ENCODE measurements at places on chromosomes 2 and 18.

GRCh38 chr2:234986876-234987720 is 35.3 kb downstream of the SH3BP4 start:
- no peak for ATAC-seq

- ATAC-seq = no peak
Observed at GRCh38 chr2:157559461-157559860, 69.2 kb downstream of the ACVR1C start.

- no peak for ATAC-seq
Observed at GRCh38 chr2:164826293-164827243, 15.1 kb downstream of the COBLL1 start.

GRCh38 chr2:147538088-147538487 is 306.7 kb upstream of the ACVR2A start:
- ATAC-seq = no peak

- no peak for ATAC-seq
Observed at GRCh38 chr2:123596621-123597020, 428.5 kb upstream of the CNTNAP5 start.

DNA sequence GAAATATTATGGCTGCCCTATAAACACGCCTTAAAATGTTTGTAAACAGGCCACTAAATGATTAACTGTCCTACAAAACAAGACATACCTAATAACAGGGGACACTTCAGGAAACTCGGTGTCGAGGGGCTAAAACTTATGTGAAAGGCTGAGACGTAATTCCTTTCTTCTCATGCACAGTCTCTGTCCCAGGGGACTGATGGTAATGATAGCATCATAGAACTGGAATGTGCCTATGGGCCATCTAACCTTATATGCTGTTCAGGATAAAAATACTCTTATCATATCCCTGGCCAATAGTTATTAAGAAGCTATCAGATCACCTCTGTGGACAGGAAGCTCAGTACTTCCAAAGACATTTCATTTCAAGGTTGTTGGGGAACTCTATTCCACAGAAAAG is 252.6 kb upstream of the RASGRP3 start:
- no peak for ATAC-seq

- ATAC-seq = no peak
Observed at GRCh38 chr2:217852555-217853211, 150.1 kb downstream of the TNS1 start.

DNA sequence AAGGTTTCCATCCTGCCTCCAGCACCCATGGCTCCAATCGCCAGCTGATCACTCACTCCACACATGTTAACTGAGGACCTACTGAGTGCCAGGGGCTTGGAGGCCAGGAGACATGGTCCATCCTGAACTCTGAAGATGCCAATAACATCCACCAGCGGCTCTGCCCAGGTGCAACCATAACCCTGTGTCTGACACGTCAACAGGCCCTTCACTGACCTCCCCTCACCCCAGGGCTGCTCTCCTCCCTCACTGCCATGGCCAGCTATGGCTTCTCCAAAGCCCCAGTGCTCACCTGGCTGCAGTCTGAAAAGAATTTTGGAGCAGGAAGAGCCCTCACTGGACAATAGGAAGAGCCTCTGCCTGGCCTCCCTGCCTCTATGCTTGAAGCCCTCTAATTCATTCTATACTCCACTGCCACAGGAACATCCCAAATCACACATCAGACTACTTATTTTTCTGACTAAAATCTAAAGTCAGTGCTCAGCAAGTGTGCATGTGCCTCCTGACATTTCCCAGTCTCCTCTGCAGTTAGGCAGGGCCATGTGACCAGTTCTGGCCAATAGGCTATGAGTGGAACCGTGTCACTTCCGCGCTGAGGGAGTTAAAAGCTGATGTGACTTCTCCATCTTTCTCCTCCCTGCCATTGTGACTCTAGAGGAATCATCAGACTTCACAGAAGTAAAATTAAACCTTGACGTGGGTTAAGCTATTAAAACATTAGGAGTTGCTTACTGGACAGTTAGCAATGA is 37.2 kb downstream of the ZBTB7C start:
- ATAC-seq = no peak

GRCh38 chr2:157874997-157875640 is 1.0 kb downstream of the ACVR1 start:
- ATAC-seq = no peak

GRCh38 chr2:175180701-175181103 is 808 bp downstream of the ATP5MC3 start:
- ATAC-seq = peak; percentile 52

GRCh38 chr18:5414546-5414945 is 119.0 kb upstream of the ZBTB14 start:
- ATAC-seq = no peak

DNA sequence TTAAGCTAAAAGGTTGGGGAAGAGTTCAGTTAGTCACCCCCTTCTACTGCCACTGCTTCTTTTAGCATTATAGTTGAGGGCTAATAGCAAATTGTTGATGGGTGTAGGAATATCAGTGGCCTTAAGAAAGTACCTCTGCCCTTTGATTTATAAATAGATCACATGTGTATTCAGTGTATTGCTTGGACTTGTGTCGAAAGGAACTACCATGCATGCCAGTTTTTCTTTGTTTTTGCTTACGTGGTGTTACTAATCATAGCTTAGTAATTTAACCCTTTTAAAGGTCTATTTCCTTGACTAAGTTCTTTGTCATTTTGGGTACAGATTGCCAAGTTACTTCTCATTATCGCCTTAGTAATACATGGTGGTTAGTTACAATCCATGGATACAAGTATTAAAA is 85.6 kb downstream of the MIB1 start:
- no peak for ATAC-seq

DNA sequence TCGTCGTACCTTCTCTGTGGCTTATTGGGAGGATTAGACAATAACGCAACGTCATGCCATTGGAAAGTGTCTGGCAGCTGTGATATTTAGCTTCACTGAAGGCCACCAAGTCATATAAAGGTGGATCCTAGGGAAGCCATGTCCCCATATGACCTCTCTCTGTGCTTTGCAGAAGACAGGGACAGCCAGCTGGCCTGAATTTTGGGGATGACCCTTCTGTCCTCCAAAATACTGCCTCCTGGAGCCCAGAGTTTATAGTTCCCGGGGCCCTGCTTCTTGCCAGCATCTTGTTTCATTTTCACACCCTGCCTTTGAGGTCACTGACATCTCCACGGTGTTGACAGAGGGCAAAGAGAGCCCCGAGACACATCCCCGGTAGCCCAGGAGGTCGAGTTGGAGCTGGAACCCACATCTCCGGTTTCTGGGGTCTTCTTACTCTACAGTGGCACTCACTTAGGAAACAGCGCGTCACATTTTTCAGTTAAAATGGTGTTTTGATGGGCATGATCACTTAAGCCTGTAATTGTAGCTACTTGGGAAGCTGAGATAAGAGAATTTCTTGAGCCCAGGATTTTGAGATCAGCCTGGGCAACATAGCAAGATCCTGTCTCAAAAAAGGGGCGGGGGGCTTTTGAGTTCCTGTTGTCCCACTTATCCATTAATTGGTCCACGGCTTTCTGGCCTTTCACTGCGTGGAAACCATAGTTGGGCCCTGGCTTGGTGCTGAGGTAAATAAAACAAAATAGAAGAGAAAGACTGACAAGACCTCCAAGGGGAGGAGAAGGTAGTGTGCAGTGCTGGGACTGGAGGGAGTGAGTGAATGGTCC is 101.1 kb downstream of the DDX1 start:
- no peak for ATAC-seq

- no peak for ATAC-seq
Observed at GRCh38 chr18:44761812-44762211, 81.1 kb downstream of the SETBP1 start.

- no peak for ATAC-seq
Observed at GRCh38 chr2:216426166-216426777, 14.0 kb downstream of the SMARCAL1 start.

GRCh38 chr18:74310411-74310810 is 5.2 kb upstream of the C18orf63 start:
- no peak for ATAC-seq

- no peak for ATAC-seq
Observed at GRCh38 chr18:13915995-13916431, 677 bp upstream of the MC2R start.

DNA sequence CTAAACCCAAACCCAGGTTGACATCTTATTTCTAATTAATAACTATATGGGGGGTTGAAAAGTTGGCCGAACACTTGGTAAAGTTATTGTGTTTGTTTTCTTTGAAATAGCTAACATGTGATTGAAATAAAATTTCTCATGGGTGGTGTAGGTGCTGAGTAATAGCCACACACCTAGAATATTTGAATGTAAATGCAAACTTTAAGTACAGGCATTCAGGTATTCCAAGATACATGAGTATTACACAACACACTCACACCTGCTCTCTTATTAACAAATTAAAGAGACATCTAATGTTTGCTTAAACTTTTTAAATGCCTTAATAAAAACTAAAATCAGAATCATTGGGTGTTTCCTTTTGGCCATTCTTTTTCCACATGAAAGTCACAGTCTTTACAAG is 165.5 kb downstream of the EHBP1 start:
- no peak for ATAC-seq

GRCh38 chr2:240811346-240812300 is 8.4 kb downstream of the KIF1A start:
- ATAC-seq = no peak

GRCh38 chr2:137886083-137886831 is 78.0 kb upstream of the HNMT start:
- no peak for ATAC-seq

- ATAC-seq = no peak
Observed at GRCh38 chr18:6941996-6942395, 175.6 kb downstream of the LAMA1 start.

DNA sequence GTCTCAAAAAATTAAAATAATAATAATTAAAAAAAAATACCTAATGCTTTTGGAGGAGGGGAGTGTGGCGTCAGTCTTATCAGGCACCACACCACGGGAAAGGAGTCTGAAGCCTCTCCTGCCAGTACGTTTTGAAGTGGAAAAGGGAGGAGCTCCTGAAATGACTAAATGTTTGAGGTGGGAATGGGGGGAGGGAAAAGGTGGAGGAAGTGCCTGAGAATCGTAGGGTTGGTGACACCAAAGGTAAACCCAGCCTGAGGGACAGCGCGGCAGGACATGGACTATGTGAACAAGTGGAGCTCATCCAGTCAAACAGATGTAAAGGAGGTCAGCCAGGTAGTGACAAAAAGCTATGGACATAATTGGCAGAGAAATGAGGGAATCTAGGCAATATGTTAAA is 42.2 kb upstream of the EPHA4 start:
- no peak for ATAC-seq

DNA sequence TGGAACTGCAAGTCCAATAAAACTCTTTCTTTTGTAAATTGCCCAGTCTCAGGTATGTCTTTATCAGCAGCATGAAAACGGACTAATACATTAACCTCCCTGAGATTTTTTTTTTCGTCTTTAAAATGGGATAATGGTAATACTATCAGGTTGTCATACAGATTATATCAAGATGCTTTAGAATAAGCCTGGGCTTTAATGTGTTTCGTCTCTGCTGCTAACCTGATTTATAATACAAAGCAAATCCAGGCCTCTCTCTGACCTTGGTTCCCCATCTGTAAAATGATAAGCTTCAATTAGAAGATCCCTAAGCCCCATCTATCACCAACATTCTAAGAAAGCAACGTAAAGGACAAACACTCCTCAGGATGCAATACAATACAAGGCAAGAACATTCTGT is 283.5 kb downstream of the LRATD1 start:
- ATAC-seq = no peak
